ENCODE measurements at places on chromosomes 4 and X. TPM values are rescaled to one million over a fixed set of nuclear protein-coding genes. Genes with fewer than 3 reads are reported as not detected.

GRCh38 chr4:77817304-77818072 is 1.7 kb downstream of the CNOT6L start:
- DNase-seq = no peak

GRCh38 chr4:20408611-20409010 is 156.9 kb downstream of the SLIT2 start:
- DNase-seq = no peak

The S100G gene
- not detected for total RNA-seq

The TFE3 gene
- total RNA-seq = 23.3 TPM

The RBMXL3 gene
- not detected for total RNA-seq

- DNase-seq = no peak
These were observed 43.1 kb downstream of the PNMA5 start for GRCh38 chrX:152950786-152951185.

GRCh38 chrX:17697191-17697590 is 40.1 kb upstream of the SCML1 start:
- no peak for DNase-seq

GRCh38 chr4:82705928-82706300 is 92.7 kb downstream of the SCD5 start:
- DNase-seq = no peak

- no peak for DNase-seq
These were observed 107.8 kb upstream of the MCF2 start for GRCh38 chrX:139815771-139816170.

DNA sequence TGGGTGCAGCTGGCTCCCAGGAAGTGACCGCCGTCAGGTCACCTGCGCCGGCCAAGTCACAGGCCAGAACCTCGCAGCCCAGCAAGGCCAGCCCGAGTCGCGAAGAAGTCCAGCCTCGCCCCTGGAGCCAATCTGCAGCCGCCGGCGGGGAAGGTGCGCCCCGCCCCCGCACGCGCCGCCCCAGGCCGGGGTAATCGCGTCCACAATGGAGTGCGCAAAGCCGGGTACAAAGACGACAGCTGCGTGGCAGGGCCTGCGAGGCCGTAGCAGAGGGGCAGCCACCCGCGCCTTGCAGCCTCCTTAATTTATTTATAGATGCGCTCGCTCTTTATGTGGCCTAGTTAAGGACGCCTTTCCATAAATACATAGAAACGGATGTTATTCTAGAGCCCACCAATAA is 139.4 kb upstream of the CPEB2 start:
- DNase-seq = no peak

- DNase-seq = peak; percentile 38
These were observed 78.8 kb downstream of the RLIM start for GRCh38 chrX:74535408-74536151.

The FAAH2 gene
- 1.5 TPM for total RNA-seq

The GABRE gene
- total RNA-seq = not detected

GRCh38 chr4:68249434-68249833 is 3.9 kb upstream of the TMPRSS11B start:
- DNase-seq = no peak

DNA sequence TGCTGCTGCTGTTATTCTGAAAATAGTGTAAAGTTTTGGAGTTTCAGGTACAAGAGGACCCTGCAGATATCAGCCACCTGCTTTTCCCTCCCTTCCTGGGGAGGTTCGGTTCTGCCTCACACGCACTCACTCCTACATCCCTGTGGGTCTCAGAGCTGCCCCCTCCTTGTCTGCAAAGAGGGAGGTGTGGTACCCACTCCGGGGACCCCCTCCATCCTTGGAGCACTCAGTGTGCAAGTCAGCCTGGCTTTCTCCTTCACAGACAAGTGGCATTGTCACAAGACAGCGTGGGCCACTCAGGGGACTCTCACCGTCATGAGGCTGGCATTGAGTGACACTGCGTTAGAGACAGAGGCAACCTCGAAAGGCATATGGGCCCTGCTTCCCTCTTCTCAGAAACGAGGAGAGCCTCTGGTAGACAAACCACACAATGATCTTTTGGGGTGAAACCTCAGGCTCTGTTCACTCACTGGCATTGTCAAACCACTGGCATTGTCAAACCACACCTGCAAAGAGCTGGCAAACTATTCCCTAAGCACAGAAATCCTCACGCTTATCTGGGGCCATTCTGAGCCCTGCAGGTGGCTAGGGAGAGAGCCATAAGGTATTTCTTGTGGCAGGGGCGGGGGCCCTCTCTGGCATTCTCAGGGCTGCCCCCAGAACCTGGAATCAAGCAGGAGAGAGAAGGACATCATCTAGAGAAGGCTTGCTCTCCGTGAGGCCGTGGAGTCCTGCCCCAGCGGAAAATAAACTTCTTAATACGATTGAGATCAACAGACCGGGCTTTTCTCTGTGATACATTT is 285.0 kb downstream of the SHOX start:
- DNase-seq = no peak

The TEX13B gene
- not detected for total RNA-seq

- no peak for DNase-seq
These were observed 405.2 kb downstream of the FAT4 start for GRCh38 chr4:125719987-125720386.

GRCh38 chrX:44904542-44905115 is 31.6 kb downstream of the KDM6A start:
- DNase-seq = no peak

The CSAG2 gene
- not detected for total RNA-seq

The RAB9A gene
- total RNA-seq = 36.4 TPM

GRCh38 chrX:40155589-40156469 is 58.1 kb upstream of the BCOR start:
- no peak for DNase-seq

- no peak for DNase-seq
These were observed 390.5 kb upstream of the TECRL start for GRCh38 chr4:64799751-64800150.

- peak; percentile 51 for DNase-seq
These were observed 550 bp downstream of the CBR4 start for GRCh38 chr4:169009286-169010124.

GRCh38 chr4:8040607-8041006 is 100.9 kb upstream of the AFAP1 start:
- no peak for DNase-seq

Data from activated naive CD8-positive, alpha-beta T cell treated with anti-CD3 and anti-CD28 coated beads for 36 hours (primary cell).